ENCODE measurements at places on chromosomes 13 and 19.
A peak's percentile ranks its signal among the peaks of the same experiment; 100 is the strongest.

- no peak for DNase-seq
Measured at GRCh38 chr19:1082165-1082927, 12.8 kb downstream of the POLR2E start.

- peak; percentile 30 for DNase-seq
Measured at GRCh38 chr19:16470911-16471811, 609 bp downstream of the EPS15L1 start.

DNA sequence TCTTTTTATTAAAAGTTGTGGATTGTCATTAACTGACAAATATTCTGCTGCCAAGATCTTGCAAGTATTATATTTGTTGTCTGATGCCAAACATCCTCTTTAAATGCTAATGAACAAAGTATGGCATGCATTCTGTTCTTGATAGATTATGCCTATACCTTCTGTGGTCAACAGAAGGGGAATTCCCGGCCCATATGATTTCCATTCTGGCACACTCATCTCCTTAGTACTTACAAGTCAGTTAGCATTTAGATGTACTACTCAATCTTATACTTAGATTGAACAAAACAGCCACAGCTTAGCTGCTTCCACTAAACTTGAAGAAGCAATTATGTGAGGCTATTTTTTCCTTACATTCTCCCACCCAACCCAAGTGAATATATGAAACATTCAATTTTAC lies 246.1 kb upstream of the DACH1 start:
- no peak for DNase-seq

GRCh38 chr19:45778010-45778661 lies 4.2 kb downstream of the DMPK start:
- no peak for DNase-seq

DNA sequence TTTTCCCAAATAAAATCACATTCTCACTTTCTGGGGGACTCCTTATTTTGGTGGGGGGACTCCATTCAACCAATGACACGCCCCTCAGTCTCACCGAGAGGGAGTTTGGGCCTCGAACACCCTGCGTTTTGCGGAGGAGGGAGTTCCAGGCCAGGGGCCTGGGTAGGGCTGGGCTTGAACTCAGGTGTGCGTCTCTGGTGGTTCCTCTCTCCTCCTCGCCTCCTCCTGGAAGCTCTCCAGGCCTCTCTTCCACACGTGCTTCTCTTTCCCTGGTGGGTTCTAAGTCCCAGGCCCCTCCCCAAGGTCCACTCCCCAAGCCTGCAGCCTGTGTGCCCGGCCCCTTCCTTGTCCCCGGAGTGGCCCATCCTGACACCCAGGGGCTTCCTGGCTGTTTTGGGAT lies 14.7 kb downstream of the MEX3D start:
- no peak for DNase-seq

DNA sequence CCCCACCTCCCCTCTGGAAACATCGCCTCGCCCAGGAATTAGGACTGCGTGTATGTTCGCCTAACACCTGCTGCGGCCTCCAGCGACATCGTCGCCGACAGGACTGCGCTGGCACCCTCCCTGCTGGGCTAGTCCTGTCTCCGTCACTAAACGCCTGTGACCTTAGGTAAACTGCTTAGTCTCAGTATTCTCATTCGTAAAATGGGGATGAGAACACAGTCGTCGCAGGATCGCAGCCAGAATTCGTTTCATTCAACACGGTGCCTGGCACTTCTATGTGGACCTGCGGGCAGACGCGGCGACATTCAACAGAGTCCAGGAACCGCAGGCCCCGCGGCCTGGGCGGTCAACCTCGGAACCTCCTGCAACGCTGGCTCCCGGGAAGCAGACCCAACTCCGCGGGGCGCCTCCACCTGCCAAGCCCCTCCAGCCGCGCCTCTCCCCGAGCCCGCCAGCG lies 485 bp downstream of the CRYL1 start:
- DNase-seq = peak; percentile 38

GRCh38 chr13:42760951-42761350 lies 20.4 kb upstream of the FAM216B start:
- no peak for DNase-seq

- peak; percentile 93 for DNase-seq
Measured at GRCh38 chr19:11848594-11849469, at the start of gene ZNF439. Gene ZNF439 (plus strand): TSS chr19:11848726. CDS start chr19:11848868, 142 bp downstream.

GRCh38 chr13:35814605-35815011 lies 316.6 kb downstream of the DCLK1 start:
- no peak for DNase-seq

- no peak for DNase-seq
Measured at GRCh38 chr13:21243045-21243897, 66.8 kb downstream of the MRPL57 start.

GRCh38 chr19:54660964-54661363 lies 1.8 kb upstream of the LILRB4 start:
- DNase-seq = no peak

DNA sequence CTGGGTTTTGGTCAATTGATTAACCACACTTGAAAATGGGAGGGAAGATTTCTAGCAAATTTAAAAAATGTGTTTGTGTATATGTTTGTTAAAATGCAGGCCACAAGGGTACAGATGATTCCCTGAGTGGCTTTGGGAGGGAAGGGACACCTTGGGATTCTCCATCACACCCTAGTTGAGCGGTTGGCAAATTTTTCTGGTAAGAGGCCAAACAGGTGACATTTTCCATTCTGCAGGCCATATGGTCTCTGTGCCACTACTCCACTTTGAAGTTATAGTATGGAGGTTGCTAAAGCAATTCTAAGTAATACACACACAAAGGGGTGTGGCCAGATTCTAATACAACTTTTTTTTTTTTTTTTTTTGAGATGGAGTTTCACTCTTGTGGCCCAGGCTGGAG lies 12.9 kb upstream of the MED26 start:
- no peak for DNase-seq

DNA sequence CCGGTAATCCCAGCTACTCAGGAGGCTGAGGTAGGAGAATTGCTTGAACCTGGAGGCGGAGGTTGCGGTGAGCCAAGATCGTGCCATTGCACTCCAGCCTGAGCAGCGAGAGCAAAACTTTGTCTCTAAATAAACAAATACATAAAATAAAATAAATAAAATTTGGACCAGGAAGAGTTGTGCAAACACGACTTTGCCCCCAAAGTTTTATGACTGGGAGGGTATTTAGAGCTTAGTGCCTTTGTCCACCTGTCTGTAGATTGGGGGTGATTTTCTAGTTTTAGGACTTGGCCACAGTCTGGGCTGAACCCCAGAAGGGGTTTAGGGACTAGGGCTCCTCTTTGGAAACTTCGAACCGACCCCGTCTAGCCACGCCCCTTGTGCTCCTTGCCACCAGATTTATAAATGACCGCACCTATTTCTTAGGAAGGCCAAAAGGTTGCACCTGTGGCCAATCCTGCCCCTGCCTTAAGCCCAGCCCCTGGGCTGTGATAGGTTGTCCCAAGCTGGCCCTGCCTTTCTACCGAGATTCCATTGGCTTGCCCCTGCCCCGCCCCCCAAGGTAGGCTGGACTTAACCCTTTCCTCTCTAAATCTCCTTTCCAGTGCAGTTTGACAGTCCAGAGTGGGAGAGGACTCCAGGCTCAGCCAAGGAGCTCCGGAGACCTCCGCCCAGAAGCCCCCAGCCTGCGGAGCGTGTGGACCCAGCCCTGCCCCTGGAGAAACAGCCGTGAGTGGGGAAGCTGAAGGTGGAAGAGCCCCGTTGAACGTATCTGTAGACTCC lies 5.3 kb downstream of the SHD start:
- no peak for DNase-seq

DNA sequence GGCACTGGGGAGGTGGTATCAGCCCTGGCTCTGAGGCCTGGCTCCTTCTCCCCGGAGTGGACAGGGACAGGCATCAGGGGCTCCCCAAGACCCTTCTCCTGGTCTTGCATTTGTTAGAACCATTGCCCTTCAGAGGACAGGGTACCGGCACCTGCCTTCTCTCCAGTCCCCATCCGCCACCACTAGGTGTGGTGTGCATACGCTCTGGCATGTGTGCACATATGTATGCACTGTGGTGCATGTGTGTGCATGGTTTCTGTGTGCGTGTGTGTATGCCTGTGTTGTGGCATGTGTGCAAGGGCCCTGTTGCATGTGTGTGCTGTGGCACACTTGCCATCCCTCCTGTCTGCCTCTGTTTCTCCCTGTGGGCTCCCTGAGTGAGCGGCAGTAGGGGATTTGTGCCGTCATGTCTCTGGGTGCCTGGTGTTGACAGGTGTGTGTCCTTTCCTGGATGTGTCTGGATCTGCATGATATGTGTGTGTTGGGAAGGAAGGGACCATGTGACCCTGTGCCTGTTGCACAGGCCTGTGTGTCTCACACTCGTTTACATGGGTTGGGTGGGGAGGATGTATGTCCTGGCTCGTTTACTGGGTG lies 9.3 kb downstream of the KCTD15 start:
- no peak for DNase-seq

All from anterior cingulate cortex (tissue), 58 donors.